ENCODE measurements at places on chromosomes 4 and X.
A peak's percentile ranks its signal among the peaks of the same experiment; 100 is the strongest.

- no peak for DNase-seq
Measured at GRCh38 chr4:86432559-86433134, 72.8 kb upstream of the MAPK10 start.

GRCh38 chr4:89263265-89263664, 44.3 kb downstream of the GPRIN3 start:
- DNase-seq: no peak

DNA sequence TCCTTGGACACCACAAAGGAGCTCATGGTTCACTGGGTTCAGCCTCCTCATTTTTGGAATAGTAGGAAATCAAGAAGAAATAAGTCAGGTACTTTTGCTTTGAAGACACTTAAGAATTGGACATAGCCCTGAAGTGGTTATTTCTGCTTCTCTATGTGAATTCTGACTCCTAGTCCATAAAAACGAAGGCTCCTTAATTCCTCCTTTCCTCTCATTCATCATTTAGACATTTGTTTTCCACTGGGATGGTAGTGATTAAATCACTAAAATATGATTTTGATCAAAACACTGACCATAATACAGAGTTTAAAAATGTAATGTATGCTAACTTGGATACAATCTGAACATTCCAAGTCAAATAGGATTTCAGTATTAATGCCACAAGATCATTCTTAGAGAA, 34.7 kb upstream of the CYP2U1 start:
- no peak for DNase-seq

DNA sequence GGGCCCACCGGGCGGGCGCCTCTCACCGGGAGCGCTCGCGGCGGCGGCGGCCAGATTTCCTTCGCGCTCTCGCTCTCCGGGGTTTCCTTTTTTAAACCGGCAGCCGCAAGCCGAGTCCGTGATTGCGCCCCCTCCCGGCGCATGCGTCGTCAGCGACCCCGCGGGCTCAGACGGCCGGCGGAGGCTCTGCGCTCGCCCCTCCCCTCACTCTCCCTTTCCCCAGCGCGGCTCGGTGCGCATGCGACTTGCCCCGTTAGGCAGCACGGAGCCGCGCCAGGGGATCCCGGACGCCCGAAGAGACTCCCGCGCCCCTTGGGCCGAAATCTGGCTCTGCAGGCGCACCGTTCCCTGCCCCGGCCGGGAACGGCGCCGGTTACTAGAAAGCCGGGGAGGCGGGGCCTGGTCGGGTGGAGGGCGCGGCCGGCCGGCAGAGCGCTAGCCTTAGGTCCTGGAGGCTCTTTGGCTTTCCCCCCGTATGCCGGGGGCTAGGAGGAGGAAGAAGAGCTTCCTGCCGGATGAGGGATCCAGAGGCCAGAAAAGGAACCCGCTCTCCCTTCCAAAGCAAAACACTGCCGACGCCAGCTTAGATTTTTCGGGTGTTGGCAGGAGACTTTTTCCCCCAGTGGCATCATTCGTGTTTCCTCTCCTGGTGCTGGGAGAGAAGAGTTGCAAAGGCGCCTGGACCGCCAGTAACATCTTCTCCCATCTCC, at the start of gene CLOCK:
TSS of gene CLOCK (minus strand) at position 154 of the 710 bp plus-strand sequence. CDS start 64,124 bp downstream, outside the sequence.
- DNase-seq: peak; percentile 42

DNA sequence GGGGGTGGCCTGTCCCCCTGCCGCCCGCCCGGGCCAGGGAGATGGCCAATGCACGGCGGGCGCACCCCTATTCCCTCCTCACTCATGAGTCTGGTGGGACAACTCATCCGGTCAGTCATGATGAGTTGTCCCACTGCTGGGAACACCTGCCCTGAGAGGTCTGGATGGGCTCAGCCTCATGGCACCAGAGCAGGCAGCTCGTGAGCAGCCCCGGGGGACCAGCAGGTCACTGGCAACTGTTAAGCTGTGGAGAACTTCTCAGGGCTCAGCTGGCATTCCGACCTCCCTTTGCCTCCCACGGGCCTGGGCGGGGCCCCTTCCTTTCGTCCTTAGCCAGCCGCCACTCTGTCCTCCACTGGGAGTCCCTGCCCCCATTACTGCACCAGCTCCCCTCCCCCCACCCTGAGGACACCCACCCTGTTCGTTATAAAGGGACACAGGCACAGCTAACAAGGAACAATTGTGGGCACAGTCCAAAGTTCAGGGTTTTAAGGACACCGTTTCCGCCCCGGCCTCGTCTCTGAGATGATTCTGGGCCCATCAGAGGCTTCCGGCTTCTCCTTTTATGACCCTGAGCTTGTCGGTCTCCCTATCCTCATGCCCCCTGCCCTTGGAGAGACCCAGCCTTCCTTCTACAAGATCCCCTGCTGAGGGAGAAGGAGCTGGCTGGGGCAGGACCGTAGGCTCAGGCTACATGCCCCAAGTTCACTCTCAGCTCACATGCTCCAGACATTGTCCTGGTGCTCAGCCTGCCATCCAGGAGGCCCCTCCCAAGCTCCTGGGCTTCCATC, 14.6 kb upstream of the KIAA0232 start:
- DNase-seq: no peak

DNA sequence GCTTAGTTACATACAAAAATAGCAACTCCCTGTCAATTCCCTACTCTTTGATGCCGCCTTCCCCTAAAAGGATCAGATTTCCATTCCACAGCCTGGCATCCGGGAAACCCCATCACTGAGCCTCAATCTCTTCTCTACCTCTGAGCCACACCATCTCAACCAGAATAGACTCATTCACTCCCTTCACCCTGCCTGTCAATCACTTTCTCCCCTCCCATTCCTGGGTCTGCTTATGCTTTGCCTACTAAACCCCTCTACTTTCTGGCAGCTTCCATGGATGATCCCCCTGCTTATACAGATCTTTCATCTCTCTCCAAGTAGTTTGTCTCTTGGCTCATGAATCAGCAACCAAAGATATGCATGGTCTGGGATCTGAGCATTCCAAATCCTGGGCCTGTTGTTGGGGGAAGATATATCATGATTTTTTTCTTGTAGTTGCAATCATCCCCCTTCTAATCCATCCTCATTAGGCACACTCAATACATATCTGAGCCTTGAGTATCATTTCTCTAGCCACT, 2.6 kb downstream of the AMER1 start:
- no peak for DNase-seq

- DNase-seq: no peak
Measured at GRCh38 chr4:30821275-30821674, 101.1 kb downstream of the PCDH7 start.

- no peak for DNase-seq
Measured at GRCh38 chr4:142519342-142519741, 326.8 kb downstream of the INPP4B start.

- no peak for DNase-seq
Measured at GRCh38 chr4:162265802-162266201, 102.0 kb upstream of the FSTL5 start.

- no peak for DNase-seq
Measured at GRCh38 chrX:46759645-46759974, 692 bp upstream of the SLC9A7 start.

DNA sequence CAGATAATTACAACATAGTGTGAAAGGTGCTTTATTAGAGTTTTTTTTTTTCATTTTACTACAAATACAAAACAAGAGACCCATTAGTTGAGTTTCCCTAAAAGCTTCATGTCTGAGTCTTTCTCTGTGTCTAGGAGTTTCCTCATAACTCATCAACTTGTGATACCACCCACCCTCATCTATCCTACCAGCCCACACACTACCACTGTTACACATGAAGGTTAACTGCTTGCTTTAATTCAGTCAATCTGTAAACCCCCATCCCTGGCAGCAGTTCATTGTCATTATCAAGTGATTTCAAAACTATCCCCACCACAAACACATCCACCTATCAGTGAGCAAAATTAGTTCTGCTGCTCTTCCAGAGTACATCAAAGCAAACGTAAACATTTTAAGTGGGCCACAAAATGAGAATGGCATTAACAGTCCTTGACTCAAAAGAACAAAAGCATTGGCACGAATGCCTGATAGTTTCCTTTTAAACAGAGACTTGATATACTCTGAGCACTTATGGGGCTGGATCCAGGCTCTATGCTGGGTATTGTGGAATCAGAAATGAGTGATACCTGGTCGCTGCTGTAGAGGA, 331.6 kb upstream of the FAM241A start:
- no peak for DNase-seq

- no peak for DNase-seq
Measured at GRCh38 chr4:1366371-1367229, 19.6 kb downstream of the UVSSA start.

DNA sequence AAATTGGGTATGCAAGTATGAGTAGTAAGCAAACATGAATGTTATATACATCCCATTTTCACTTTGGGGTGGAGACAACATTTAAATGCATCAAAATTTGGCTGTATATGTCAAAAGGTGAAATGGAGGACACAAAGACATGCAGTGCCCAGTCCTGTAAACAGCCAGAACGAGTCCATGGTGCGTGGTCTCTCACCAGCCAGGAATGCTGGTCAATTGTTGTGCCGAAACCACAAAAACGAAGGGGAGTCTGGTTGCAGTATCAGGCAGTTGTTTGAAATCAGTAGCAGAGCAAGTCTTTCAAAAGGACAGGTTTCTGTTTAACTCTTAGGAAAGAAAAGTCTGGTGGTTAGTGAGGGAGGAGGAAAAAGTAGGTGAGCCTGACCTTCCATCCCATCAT, 22.3 kb upstream of the RNF150 start:
- DNase-seq: no peak

- DNase-seq: no peak
Measured at GRCh38 chr4:137039370-137039769, 492.9 kb downstream of the PCDH18 start.

DNA sequence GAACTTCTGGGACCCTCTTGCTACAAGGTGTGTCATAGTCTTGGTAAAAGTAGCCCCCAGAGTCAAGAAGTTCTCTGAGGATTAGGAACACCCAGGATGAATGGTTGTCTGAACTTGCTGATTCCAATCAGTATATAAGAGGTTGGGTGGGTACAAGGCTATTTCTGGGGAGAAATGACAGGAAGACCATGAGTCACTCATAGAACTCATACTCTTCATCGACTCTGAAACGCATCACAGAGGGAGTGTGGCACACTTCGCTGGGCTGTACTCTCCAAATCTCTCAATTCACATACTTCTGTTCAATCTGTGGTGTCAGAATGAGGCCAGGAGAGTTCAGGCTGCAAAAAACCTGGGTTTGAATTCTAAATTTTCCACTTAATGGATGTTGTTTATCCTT, 193.2 kb upstream of the LEF1 start:
- DNase-seq: no peak

DNA sequence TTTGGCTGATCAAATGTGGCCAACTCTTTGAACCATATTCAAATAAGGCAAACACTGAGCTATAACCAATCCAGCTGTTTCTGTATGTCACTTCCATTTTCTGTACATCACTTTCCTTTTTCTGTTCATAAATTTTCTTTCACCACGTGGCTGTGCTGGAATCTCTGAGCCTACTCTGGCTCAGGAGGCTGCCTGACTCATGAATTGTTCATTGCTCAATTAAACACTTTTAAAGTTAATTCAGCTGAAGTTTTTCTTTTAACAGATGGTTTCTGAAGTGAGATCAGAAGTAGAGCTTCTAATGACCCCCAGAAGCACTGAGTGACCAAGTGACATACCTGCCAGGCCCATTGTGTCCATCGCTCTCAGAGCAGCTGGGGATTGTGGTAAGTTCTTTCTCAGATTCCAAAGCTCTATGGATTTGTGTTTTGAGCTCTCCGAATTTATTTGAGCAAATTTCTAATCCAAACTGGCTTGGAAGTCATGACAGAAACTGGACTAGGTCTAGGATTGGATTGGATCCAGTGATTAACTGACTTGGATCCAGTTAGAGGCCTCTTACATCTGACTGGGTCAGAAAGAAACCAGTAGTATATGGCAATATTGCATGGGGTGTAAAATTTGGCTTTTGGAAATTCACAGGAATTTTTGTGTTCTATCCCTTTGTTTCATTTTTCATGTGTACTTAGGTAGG, 121.2 kb upstream of the BANK1 start:
- DNase-seq: no peak

- DNase-seq: no peak
Measured at GRCh38 chrX:124023838-124024238, 62.3 kb downstream of the STAG2 start.

- DNase-seq: no peak
Measured at GRCh38 chrX:45502396-45502795, 301.7 kb upstream of the DIPK2B start.

DNA sequence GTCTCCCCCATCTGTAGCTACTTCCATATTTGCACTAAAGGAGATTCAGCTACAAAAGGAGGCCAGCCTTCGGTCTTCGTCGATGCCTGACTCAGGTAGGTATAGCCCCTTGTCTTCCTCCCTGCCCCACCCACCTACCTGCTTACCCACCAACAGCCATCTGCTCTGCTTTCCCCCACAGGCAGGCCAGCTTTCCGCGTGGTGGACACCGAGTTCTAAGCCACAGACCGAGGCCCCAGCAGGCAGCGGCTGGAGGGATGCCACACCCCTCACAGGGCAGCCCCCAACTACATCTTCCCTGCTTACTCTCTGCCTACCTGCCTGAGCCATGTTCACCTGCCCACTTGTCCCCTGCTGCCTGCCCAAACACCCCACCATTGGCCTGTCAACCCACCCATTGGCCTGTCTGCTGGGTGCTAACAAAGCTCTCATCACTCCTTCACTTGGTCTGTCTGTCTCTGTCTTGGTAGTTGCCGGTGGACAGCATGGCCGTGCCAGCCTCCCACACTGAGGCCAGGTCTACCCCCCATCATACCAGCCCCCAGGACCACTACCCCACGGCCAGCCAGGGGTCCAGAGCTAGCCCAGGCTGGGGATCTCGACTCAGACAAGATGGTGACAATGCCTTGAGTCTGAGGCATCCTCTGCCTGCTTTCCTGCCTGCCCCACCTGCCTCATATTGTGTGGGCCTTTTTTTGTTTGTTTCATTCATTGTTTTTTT, 4.1 kb upstream of the USP11 start:
- DNase-seq: no peak

DNA sequence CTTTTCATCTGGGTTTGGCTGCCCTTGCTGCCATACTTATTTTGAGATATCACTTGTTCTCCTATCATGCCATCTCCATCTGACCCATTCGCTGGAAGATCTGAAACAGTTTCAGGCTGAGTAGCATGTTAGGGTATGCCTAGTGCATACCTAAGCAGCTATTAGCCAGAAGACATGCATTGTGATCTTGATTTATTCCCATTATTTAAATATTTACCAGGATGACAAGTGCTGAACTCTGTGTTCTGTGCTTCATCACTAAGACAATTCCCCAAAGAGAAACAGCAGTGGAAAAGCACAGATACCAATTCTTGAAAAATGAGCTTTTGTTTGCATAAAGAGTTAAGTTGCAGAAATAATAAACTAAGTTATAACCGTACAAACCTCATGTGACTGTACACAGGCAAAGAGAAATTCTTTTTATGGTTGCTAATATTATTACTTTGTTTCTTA, 271.0 kb upstream of the ARSJ start:
- DNase-seq: no peak

DNA sequence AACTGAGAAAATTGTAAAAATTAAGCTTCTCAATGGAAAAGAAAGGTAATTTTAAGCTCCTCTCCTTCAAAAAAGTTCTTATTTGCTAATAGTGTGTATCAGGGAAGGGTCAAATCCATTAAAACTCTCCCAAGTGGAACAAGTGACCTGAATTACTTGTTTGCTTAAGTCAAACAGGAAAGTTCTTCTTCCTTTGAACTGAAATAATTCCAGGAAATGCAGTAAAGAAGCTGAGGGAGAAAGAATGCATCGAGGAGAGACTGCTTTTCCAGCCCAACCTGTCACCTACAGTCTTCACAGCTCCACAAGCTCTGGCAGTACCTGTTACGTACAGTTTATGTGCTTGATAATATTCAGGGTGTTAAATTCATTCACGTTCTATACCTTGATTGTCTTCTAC, 131.1 kb downstream of the KLHL8 start:
- DNase-seq: no peak

GRCh38 chr4:168883513-168883912, 126.5 kb downstream of the CBR4 start:
- DNase-seq: no peak

All from omental fat pad (tissue), 4 donors.